ENCODE measurements at places on chromosomes 11 and 22. TPM values are rescaled to one million over a fixed set of nuclear protein-coding genes. Genes with fewer than 3 reads are reported as not detected.

Gene THYN1
- 87.4 TPM for total RNA-seq

Gene CNGA4
- total RNA-seq: 0.32 TPM

Gene P4HA3
- not detected for total RNA-seq

Gene SLC6A5
- total RNA-seq: 0.07 TPM

Gene RIMBP3C
- 3.2 TPM for total RNA-seq

Gene LDHAL6A
- not detected for total RNA-seq

DNA sequence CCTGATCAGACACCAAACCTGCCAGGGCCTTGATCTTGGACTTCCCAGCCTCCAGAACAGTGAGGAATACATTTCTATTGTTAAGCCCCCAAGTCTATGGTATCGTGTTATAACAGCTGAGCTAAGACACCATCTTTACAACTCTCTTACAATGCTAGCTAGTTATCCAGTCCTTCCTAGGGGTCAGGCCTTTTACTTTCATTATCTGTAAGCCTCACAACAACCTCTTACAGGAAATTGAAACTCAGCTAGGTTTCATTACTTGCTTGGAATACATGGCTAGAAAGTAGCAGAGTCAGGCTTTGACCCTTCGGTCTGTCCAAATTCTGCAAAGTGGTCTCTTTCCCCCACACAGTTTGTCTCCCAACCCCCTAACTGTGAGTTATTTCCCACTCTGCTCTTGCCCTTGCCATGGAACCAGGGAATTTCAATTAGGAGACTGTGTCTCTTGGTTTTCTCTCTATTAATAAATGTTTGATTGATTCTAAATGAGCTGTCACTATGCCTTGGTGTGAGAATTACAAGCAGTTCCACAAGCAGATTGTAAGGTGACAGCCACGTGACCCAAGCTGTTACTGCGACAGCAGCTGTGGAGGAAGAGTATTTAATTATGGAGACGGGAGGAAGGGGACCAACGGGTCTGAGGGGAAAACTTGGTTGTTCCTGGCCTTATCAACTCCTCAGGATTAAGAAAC lies 38.4 kb upstream of the CLMP start:
- DNase-seq: no peak

GRCh38 chr11:65516135-65516968 lies 8.5 kb upstream of the SCYL1 start:
- no peak for DNase-seq

- DNase-seq: no peak
Measured at GRCh38 chr11:86337227-86337626, 35.2 kb downstream of the HIKESHI start.

GRCh38 chr22:37498289-37498909 lies 12.2 kb upstream of the MFNG start:
- no peak for DNase-seq

DNA sequence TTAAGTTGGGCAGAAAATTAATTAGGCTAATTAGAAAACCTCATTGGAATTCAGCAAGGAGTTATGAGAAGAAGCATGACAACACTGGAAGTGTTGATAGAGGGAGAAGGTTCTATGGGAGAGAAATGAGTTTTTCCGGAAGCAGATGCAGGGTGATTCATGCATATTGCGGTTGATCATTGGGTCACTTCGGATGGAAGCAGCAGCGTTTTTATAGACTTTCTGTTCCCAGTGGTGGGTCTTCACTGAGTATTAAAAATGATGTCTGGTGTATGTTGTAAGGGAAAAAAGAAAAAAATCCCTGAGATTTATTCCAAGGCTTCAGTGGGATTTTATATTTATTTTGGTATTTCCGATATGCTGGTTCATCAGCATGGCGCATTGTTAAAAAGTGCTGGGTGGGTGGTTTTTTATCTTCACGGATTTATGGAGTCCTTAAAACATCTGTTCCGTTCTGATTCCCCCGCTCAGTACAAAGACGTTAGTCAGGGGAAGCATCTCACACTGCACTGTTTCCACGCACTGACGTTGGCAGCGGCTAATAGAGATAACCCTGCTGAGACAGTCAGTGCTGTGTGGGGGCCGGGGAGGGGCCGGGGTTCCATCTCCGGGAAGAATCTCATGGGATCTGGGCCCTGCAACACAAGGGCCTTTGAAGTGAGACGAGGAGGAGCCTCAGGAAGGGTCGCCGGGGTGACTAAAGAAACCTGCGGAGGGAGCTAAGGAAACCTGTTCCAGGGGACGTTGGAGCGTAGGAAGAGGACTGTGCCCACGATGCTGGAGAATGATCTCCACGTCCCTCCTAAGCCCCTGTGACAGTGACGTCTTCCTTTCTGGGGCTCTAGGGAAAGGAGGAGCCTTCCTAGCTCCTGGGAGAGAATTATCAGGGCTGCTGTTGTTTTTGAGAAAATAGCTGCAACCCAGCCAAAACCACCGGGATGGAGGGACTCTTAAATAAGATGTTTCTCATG lies 390.0 kb downstream of the NTM start:
- DNase-seq: peak; percentile 91

DNA sequence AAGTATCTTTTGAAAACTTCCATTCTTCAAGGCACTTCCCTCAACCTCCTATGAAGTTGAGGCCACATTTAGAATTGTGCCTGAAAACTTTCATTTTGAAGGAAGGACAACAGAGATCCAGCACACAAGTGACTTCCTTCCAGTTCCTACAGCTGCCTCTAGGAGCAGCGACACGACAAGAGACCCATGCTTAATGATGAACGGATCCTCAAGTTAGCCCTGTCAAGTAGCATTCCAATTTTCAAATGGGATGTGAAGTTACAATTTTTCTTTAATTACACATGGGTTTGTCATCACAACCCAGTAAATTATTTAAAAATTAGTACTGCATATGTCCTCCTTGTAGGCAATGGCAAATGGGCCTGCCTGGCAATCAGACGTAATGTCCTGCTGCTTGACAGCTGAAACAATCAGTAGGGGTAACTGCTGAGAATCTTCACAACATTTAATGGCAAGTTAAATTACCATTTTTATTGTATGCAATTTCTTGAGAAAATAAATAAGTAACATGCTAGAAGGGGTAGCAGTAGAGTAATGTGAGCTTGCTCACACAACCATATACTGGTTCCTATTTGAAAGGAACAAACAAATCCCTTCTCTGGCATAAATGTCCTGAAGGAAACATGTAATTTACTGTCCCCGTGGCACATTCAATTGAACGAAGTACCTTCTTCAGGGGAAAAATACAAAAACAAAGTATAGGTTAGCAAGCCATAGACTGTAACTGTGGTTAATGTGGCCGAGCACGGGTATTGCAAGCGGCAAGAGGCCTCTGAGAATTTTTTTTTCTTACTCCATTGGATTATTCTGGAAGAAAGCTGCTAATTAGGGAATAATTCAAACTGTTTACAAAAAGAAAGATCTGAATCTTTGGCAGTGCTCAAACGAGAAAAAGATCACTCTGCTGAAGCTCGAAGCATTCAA lies 288.3 kb downstream of the CADM1 start:
- DNase-seq: no peak

DNA sequence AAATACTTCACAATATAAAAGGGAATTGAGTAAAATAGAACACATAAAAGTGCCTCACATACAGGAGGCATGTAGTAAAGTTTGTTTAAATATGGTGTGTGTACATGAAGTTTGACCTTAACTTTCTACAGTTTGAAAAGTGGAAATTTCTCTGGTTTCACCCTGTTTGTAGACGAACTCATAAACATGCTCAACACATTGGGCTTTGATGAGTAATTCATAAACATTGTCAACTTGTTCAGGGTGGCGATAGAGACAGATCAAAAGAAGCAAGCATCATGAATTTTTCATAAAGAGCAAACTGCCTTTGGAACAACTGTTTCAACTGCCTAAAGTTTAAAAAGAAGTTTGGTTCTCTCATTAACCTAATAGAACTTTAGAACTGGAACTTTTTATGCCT lies 9.1 kb downstream of the SLN start:
- DNase-seq: no peak

- no peak for DNase-seq
Measured at GRCh38 chr11:134837166-134837886, 425.3 kb upstream of the B3GAT1 start.

DNA sequence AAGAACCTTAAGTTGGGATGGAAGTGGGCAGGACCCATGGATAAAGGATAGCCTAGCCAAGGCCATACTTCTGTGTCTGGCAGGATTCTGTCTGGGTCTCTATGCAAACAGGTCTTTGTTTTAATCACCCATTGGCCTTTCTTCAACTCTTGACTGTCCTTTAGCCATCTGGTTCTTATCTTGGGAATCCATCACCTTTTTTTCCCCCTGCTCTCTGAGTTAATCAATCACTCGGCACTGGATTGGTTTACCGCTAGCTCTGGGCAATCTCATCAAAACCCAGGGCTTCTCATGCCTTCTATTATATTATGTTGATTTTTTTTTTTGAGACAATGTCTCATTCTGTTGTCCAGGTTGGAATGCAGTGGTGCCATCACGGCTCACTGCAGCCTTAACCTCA lies 1.8 kb upstream of the RNF169 start:
- no peak for DNase-seq

DNA sequence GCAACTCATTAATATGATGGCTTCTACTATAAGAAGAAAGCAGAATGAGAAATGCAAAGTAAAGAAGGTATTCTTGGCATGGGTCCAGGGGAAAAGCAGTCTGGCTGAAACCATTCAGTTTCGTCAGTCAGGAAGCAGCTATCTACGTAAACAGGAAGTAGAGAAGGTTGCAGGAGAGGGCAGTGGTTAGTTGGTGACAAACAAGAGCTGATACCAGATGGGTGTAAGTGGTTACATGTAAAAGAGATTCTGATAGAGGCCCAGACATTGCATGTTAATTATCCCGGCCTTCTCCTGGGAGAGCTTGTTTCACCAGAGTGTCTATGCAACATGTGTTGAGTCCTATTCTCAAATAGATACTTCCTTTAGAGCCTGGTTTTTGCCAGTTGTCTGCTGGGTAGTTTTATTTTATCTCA lies 58.4 kb upstream of the PSMA1 start:
- peak; percentile 96 for DNase-seq

- no peak for DNase-seq
Measured at GRCh38 chr11:133243832-133244231, 288.5 kb downstream of the OPCML start.

GRCh38 chr11:98564881-98565280 lies 455.9 kb upstream of the CNTN5 start:
- DNase-seq: no peak

- DNase-seq: no peak
Measured at GRCh38 chr22:37340331-37341262, 58.3 kb downstream of the CYTH4 start.

DNA sequence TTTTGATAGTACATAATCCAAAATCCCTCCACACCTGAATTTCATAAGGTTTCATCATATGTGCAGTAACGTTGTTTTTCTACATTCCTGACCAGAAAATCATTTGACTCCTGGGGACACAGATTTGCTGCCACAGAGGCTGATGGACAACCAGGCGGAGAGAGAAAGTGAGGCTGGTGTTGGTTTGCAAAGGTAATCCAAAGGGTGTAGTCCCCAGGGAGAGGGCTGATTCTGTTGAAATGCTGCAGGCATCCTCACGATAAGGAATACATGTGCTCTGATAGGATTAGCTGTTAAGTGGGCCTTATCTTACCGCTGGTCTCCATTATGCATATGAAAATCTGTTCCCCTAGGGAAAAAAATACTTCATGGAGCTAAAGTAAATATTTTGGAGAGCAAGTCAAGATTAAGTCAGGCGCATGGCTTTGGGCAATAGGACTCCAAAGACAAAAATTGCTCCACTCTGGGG lies 8.1 kb downstream of the APOL6 start:
- peak; percentile 26 for DNase-seq

GRCh38 chr22:16989915-16990314 lies 18.1 kb downstream of the GAB4 start:
- DNase-seq: no peak

DNA sequence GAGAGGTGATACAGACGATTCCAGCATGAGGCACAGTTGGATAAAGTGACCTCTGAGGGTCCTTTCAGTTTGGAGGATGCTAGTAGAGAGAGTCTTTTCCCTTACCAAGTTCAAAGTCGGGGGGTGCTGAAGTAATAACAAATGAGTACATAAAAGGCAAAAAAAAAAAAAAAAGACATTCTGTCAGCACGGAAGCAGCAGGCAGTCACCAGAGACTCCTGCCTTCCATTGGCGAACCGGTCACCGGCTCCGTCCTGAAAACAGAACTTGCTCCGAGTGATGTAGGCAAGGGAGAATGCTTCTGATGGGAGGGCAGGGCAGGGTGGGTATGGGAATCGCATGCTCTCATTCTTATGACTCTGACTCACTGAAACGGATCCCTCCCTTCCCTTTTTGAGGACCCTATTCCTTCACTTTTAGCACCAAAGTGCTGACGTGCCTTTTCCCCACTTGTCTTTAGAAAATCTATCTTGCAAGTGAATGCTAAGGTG lies 65.9 kb downstream of the PRR5L start:
- DNase-seq: no peak

- DNase-seq: no peak
Measured at GRCh38 chr11:48103621-48104567, 112.7 kb upstream of the OR4B1 start.

GRCh38 chr11:10488121-10488933 lies 33.3 kb downstream of the AMPD3 start:
- DNase-seq: no peak

DNA sequence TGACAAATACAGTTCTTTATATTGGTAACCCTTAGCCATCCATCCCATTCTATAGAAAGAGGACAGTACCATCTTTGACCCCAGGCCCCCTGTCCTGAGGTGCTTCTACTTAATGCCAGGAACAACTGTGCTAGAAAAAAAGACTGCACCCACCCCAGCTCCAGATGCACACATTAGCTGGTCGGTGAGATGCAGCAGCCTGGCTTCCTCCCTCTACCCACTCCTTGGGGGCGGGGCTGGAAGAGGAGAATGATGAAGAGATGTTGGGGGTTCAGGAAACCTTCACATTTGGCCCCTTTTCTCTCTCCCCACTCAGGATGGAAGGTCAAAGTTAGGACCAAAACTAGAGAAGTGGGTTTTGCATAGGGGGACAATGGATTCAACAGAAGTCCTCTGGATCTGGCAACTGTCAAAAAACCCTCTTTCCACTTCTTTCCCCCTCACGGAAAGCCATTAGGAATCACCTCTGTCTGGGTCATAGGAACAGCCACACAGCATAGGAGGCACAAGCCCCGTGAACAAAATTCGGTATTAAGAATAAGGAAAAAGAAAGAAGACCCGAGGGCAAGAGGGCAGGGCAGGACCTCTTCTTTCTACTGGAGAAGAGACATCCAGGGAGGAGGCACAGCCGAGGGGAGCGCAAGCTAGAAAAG lies 755 bp downstream of the NRIP3 start:
- no peak for DNase-seq

DNA sequence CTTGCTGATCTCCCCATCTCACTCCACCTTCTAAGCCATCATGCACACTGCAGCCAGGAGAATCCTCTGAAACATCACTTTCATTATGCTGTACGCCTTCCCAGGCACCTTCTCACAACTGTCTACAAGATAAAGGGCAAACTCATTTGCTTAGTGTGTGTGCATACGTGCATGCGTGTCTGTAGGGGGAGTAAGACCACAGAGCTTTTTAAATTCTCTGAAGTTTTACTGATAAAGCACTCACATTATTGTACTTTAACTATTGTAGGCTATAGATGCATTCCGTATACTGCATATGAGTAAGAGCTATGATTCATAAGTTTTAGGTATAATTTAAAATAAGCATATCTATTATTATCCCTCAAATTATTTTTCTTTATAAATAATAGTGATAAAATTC lies 15.3 kb upstream of the ANKK1 start:
- DNase-seq: no peak

Measured in cardiac muscle cell (in vitro differentiated cells and primary cell).